NCI-H446 (cell line): ENCODE measurements at places on chromosomes 5 and 9.
A peak's percentile ranks its signal among the peaks of the same experiment; 100 is the strongest.

- DNase-seq: no peak
Measured at GRCh38 chr5:147920420-147921030, 14.2 kb upstream of the C5orf46 start.

- DNase-seq: no peak
Measured at GRCh38 chr9:113350937-113351336, 1.6 kb downstream of the BSPRY start.

GRCh38 chr9:78781681-78782080, 484.8 kb downstream of the PSAT1 start:
- no peak for DNase-seq

DNA sequence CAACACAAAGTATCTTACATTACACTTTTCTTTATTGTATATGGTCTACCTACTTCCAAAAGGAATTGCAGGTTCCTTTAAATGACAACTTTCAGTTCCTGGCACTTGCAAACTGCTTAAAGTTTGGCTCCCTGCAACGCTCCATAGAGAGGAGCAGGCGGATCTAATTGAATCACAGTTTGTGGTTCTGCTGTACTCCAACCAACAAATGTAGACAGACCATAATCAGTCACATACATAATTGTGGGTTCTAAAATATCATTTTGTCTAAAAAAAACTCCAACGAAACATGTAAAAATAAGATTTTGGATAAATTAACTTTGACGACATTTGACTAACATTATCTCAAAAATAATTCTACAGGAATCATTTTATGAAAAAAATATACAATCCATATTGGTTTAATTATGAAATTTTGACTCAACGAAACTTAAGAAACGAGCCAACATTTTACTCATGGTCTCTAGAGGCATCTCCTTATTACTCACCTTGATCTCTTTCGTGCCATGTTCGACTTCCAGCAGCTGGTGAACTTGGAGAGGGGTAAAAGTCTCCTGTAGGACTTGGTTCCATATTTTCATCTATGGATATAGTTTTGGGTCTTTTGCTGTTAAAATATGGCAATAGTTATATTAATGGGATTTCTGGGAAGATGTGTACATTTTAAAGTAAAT, 167.6 kb downstream of the NFIB start:
- no peak for DNase-seq

DNA sequence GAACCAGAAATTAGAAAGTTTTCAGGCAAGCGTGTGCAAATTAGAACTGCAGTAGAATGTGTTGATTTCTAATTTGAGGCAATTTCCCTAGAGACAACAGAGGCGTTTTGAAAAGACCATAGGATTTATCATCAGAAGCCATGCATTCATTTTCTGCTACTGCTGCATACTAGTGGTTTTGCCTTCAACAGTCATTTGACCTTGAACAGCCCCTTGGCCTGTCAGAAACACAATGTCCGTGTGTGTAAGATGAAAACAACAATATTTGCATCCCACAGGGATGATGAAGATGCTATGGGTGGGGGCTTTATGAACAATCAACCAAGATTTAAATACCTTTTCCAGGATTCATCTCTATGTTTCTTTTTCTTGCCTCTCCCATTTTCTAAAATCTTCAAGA, 73.7 kb downstream of the PDE4D start:
- no peak for DNase-seq

GRCh38 chr5:67511911-67512310, 315.3 kb upstream of the CD180 start:
- DNase-seq: peak; percentile 12

DNA sequence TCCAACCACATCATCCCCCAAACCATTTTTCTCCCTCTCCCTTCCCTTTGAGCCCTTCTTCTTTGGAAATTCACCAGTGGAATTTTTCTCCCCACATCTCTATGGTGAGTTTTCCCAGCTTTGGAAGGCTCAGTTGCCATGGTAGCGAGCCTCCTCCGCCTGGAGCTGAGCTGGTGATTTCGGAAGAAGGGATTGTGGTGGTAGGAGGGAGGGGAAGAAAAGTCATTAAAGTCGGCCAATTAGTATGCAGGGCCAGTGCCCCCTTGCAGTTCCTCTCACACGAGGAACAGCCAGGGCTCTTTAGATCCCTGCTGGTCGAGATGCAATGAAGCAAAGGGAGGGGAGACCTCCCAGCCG, 322.0 kb downstream of the NTRK2 start:
- DNase-seq: no peak
